ENCODE measurements at places on chromosomes 2 and 18.

DNA sequence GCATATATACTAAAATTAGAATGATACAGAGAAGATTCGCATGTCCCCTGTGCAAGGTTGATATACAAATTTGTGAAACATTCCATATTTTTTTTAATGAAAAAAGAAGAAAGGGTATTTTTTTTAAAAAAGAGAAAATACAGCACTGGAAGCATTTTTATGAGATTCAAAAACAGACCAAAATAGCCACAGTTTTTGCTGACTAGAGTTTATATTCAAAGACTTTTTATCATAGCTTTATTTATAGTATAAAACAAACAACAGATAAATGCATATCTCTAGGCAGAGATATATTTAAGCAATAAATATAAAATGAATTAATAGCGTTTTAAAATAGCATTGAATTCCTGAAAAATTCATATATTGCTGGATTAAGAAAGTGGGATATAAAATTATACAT lies 436.5 kb upstream of the ACVR2A start:
- DNase-seq: no peak

- no peak for DNase-seq
These were observed 38.0 kb downstream of the CMPK2 start for GRCh38 chr2:6827566-6828298.

DNA sequence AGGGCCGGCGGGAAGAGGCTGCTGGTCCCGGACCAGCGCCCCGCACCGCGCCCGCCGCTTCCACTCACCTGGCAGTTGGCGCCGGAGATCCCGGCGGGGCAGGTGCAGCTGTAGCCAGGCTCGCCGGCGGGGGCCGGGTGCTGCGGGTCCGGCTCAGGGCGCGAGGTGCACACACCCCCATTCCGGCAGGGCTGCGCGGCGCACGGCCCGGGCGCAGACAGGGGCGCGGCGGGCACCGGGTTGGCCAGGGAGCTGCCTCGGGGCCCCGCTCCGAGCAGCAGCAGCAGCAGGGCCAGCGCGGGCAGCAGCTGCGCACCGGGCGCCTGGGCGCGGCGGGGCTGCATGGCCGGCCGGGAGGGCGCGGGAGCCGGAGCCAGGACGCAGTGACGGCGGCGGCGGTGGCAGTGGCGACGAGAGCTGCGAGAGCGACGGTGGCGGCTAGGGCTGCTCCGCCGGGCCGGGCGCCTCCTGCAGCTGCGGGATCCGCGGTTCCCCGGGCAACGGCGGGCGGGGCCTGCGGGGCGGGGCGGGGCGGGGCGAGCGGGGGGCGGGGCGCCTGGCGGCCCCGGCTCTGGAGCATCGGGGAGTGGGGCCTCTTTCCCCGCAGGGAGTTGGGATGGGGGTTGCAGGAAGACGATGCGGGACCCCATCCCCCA lies at the start of gene DNER:
Gene DNER, minus strand, starts transcription at position 476 of the 656 bp plus-strand sequence. Its CDS starts 132 bp downstream, at position 344.
- DNase-seq: peak; percentile 41

DNA sequence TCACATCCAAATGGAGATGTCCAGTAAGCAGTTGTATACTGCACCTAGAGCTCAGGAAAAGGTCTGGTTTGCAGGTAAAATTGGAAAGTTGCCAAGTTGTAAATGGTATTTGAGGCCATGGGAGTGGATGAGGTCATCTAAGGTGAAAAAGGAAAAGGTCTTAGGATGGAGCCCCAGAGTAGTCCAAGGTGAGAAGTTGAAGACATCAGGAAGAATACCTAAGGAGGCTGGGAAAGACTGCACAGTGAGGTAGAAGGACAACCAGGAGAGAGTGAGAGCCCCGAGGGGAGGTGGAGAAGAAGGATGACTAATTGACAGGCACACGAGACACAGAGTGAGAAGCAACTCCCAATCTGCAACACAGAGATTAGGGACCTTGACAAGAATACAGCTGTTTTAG lies 10.7 kb downstream of the DPP4 start:
- DNase-seq: no peak

GRCh38 chr2:234289834-234290590 lies 206.9 kb downstream of the ARL4C start:
- no peak for DNase-seq

- no peak for DNase-seq
These were observed 10.8 kb upstream of the TAF4B start for GRCh38 chr18:26215247-26215970.

GRCh38 chr18:10783941-10784340 lies 258.1 kb downstream of the NAPG start:
- DNase-seq: no peak

GRCh38 chr2:35114765-35115164 lies 1240.8 kb upstream of the CRIM1 start:
- no peak for DNase-seq

- DNase-seq: no peak
These were observed 420.2 kb downstream of the SUCLG1 start for GRCh38 chr2:84038866-84039265.

DNA sequence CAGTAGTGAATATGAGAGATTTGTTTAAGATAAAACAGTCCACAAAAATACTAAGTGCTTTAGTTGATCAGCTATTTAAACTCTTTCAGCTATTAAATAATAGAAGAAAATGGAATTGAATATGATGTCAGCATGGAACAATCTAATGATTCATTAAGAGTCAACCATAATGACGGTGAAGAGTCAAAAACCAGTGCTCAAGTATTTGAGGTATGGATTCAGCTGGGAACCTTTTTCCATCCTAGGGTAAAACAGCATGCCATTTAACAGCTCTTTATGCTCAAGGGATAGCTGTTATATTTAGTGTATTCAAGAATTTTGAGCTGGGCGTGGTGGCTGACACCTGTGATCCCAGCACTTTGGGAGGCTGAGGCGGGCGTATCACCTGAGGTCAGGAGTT lies 29.7 kb downstream of the CARF start:
- DNase-seq: no peak

GRCh38 chr2:86295066-86295465 lies 42.4 kb downstream of the REEP1 start:
- DNase-seq: no peak

DNA sequence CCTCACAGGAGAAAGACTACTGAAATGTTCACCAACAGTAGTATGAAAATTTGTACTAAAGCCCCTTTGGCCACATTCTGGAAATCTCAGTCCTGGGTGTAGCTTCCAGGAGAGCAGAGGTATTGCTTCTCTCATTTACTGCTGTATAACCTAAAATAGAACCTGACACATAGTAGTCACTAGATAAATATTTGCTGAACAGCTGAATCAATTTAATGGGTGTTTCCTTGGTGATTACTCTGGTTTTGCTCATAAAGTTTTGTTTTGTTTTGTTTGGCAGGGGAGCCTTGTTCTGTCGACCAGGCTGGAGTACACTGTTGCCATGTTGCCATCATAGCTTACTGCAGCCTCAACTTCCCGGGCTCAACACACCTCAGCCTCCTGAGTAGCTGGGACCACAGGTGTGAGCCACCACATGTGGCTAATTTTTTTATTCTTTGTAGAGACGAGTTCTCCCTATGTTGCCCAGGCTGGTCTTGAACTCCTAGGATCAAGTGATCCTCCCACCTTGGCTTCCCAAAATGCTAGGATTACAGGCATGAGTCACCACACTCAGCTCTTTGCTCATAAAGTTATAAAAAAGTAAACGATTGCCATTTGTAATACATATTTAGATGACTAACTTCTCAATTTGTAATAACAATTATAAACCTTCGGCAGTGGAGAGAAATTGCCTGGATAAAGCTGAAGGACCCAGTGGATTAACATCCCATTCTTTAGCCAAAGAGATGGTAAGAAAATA lies 11.5 kb upstream of the PARD3B start:
- no peak for DNase-seq

DNA sequence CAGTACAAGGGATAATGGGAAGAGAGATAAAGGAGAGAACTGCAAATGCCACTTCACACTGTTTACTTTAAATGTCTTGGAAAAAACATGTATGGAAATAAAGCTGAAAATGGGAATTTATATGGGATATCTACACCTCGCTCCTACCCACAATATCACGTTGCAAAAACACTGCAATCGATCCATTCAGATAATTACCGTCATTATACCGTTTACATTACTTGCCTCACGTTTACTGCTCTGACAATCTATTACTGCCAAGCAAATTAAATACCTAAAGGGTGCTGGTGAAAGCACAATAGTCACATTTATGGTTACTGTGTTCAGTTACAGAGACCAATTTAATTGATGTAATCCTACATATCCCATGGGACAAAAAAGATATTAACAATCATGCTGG lies 214.7 kb upstream of the LYPD1 start:
- no peak for DNase-seq

- DNase-seq: no peak
These were observed 9.7 kb downstream of the CMPK2 start for GRCh38 chr2:6855860-6856547.

DNA sequence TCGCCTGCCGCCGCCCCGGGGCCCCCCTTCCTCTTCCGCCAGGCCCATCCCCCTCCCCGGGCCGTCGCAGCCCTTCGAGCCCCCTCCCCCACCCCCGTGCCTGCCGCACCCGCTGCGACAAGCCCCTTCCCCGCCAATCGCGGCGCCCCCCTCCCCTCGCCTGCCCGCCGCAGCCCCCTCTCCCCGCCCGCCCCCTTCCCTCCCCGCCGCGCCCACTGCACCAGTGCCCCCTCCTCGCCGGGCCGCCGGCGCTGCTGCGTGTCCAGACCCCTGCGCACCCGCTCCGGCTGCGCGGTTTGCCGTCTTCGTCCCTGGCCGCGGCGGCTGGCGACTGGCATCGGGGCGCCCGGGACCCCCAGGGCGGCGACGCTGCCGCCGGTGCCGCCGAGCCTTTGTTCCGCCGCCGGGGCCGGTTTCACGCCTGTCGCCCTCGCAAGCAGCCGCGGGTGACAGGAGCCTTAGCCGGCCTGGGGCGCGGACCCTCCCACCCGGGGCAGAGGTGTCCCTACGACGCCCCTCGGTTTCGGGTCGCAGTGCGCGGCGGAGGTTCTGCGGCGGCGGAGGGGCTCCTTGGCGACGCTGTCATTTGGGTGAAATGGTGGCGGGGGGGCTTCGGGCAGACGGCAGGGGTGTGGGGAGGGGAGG lies 18.1 kb downstream of the GPC1 start:
- no peak for DNase-seq

- DNase-seq: peak; percentile 66
These were observed 29.7 kb downstream of the NOL10 start for GRCh38 chr2:10659898-10660568.

DNA sequence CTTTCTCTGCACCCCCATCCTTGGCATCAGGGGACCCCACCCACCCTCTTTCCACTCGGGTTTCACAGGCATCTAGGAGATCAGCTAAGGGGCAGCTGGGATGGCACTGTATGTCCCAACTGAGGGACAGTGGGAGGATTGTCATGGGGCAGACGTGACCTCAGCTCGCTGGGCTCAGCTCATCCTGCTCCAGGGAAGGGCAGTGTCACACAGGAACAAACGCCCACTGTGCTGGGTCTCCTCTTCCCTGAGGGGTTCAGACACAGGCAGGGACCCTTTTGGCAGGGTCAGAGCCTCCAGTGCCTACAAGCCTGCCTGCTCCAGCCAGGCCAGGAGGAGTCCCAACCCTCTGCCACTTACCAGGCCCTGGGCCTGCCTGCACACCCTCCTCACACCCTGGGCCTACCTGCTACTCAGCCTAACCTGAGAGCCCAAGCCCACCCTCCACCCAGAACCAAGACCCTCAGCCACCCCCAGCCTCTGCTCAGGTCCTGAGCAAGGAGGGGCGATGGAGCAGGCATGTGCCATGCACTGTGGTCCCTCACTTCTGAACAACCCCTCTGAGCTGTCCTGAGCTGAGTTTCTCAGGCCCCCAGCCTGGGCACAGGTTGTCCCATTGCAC lies 68.2 kb downstream of the HS1BP3 start:
- no peak for DNase-seq

- no peak for DNase-seq
These were observed 40.7 kb downstream of the KCNE4 start for GRCh38 chr2:223092667-223093066.

- no peak for DNase-seq
These were observed 83.2 kb downstream of the BCL2 start for GRCh38 chr18:63236406-63236805.

- DNase-seq: no peak
These were observed 99.6 kb upstream of the THSD7B start for GRCh38 chr2:136665736-136666135.

Data from liver (tissue), 10 donors.